ENCODE measurements at places on chromosomes 7 and 10. TPM values are rescaled to one million over a fixed set of nuclear protein-coding genes. Genes with fewer than 3 reads are reported as not detected.

The KCNH2 gene
- 39.4 TPM for polyA plus RNA-seq

The EBLN1 gene
- polyA plus RNA-seq = not detected

The MEIG1 gene
- 1.9 TPM for polyA plus RNA-seq

The WDFY4 gene
- polyA plus RNA-seq = 3.1 TPM

All from spinal cord (tissue), 10 donors.